ENCODE measurements at places on chromosomes 2 and 18.

- DNase-seq, result no peak
Measured at GRCh38 chr2:219204425-219205164, 2.0 kb upstream of the ZFAND2B start.

GRCh38 chr18:63155169-63155852, 164.3 kb downstream of the BCL2 start:
- DNase-seq, result peak; percentile 94

DNA sequence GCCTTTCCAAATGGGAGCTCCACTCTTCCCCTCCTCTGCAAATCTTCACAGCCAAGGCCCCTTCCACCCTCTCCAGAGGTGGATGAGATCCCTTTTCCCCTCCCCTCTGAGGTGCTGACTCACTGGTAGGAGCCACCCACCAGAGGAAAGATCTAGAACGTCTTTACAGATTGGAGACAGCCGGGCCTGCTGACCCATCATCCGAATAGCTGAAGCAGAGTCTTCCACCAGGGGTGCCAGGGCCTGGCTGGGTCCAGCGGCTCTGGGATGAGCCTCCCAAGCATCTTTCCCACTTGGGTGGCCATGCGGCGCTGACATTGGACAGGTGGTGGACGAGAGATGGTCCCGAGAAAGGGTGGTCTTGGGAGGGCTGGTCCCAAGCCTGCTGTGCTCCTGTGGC, 9.0 kb downstream of the ERFE start:
- DNase-seq, result no peak

- DNase-seq, result no peak
Measured at GRCh38 chr2:27093430-27094352, 7.1 kb downstream of the KHK start.

DNA sequence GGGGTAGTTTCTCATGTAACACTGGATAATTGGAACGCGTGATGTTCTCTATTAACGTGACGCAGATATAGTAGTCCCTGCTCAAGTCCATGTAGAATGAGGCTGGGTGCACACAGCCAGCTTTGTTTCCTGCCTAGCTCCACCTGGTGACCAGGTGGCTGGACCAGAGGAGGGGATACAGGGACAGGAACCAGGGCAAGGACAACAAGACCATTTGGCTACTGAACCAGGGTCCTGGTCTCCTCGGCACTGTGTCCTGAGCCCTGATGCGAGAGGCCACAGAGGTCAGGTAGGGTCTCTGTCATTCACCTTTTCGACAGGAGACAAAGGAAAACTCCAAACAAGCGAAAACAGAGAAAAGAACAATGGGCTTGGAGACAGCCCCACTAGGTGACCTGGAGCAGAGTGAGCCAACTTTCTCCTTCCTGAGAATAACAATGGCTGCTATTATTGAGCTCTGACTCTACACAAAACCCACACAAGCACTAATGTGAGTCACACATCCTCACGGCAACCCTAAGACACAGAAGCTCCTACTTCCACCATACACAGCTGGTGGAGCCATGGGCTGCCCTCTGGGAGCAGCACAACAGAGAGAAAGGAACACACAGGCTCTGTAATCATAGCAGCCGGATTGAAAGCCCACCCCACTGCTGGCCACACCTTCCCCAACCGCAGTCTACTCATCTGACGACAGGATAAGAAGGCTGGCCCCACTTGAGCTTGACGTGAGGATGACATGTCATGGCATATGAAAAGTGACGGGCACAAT, 67.3 kb upstream of the TEX51 start:
- DNase-seq, result no peak

DNA sequence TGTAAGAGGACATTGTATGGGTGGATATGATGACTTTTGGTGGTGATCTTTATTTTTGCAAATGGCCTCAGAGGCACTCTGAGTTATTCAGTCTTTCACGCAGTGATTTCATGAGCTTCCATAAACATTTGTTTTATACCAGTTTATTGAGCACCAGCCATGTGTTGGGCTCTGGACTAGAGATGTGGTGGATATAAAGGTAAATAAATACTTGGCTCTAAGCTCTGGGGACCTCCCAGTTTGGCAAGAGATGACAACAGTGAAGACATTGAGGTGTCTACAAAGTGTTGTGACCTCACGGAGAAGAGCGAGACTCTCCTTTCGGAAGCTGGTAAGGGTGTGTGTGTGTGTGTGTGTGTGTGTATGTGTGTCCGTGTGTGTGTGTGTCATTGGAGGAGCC, 146.4 kb downstream of the TANC1 start:
- DNase-seq, result no peak

- peak; percentile 36 for DNase-seq
Measured at GRCh38 chr2:9001229-9001628, 2.3 kb downstream of the MBOAT2 start.

DNA sequence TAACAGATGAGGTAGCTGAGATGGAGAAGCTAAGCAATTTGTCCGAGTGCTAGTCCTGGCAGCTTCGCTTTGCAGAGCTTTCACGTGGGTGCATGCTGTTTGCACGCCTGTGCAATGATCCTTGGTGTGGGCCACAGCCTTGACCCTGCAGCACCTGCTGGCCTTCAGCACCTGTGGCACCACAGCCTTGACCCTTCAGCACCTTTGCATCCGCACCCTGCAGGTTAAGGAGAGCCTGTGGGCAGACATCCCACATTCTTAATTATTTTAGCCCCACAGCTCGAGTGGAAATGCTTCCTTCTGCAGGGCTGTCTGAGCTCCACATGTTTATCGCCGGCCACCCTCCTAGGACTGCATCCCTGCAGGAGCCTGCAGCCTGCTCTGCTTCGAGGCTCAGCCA, 19.3 kb downstream of the NCK2 start:
- DNase-seq, result no peak

- no peak for DNase-seq
Measured at GRCh38 chr2:226956659-226957058, 120.8 kb downstream of the RHBDD1 start.

DNA sequence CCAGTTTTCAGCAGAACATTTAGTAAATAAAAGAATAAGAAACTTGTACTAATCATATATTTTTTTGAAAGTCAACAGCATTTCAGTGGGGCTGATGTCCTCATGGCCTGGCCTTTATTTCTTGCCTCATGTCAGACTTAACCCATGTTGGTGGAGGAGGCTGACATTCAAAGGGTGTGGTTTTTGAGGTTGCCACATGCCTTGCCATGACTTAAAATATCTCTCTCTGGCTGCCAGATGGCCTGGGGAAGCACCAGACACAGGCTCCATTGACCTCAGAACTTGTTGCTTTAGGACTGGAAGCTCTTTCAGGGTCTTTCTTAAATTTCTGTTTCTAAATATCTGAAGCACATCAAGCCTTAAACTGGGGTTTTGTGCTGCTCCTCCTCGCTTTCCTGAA, 32.5 kb upstream of the CD28 start:
- no peak for DNase-seq

- DNase-seq, result no peak
Measured at GRCh38 chr2:16649353-16650286, 16.0 kb downstream of the CYRIA start.

DNA sequence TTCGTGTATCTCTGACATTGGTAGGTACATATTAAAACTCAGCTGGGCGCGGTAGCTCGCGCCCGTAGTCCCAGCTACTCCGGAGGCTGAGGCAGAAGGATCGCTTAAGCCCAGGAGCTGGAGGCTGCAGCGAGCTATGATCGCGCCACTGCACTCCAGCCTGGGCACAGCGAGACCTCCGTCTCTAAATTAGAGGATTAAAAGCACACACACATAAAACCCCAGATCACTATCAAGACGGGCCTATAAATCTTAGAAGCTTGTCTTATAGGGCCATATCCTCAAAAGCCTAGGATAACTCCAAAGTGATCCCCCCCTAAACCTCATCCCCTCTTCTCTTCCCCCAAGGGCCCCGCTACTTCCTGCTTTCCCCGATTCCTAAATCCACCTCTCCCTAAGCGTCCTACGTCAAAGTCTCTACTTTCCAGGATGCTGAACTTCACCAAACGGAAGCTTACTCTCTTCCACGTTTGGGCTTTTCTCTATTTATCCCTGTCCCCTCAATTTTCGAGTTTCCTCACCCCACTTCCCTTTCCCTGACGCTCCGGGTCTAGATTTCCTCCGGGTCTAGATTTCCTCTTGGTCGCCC, 707 bp downstream of the KRCC1 start:
- DNase-seq, result no peak

- DNase-seq, result no peak
Measured at GRCh38 chr2:110977403-110977802, 143.3 kb upstream of the BCL2L11 start.

- no peak for DNase-seq
Measured at GRCh38 chr2:163626639-163627109, 109.1 kb downstream of the FIGN start.

DNA sequence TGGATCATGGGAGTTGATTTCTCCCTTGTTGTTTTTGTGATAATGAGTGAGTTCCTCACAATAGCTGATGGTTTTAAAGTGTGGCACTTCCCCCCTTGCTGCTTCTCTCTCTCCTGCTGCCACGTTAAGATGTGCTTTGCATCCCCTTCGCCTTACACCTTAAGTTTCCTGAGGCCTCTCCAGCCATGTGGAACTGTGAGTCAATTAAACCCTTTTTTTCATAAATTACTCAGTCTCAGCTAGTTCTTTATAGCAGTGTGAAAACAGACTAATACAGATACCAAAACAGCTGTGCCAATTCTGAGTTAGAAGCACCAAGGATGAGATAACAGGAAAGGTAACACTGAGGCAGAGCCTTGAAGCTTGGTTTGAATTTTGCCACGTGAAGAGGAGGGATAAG, 44.7 kb downstream of the ITSN2 start:
- DNase-seq, result no peak

- DNase-seq, result no peak
Measured at GRCh38 chr2:230881840-230882239, 17.1 kb downstream of the ITM2C start.

DNA sequence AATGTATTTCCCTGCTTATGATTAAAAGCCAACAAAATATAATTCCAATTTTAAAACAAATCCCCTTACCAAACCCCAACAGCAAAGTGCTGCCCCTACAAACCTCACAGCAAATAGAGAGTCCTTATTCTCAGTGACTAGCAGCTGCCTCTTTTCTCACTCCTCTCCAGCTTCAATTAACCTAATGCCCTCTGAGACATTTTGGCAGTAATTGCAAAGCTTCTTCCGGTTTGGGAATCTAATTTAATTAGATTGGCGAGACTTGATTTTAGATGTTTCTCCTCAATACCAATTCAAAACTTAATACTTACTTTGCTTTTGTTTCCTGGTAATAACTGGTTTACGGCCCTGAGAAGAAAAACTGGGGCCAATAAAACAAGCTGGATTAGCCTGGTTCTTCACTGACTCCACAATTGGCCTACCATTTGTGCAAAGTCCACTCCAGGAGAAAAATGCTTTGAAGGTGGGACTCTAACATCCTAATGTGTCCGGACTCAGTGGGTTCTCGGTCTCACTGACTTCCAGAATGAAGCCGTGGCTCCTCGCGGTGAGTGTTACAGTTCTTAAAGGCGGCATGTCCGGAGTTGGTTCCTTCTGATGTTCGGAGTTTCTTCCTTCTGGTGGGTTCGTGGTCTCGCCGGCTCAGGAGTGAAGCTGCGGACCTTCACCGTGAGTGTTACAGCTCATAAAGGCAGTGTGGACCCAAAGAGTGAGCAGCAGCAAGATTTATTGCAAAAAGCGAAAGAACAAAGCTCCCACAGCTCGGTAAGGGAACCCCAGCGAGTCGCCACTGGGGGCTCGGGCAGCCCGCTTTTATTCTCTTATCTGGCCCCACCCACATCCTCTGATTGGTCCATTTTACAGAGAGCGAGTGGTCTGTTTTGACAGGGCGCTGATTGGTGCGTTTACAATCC, 52.8 kb downstream of the SLC35F5 start:
- peak; percentile 7 for DNase-seq

- no peak for DNase-seq
Measured at GRCh38 chr2:105261061-105261460, 19.5 kb downstream of the GPR45 start.

- DNase-seq, result no peak
Measured at GRCh38 chr18:56721491-56721890, 70.3 kb downstream of the WDR7 start.

- no peak for DNase-seq
Measured at GRCh38 chr2:236717729-236718128, 148.1 kb downstream of the ACKR3 start.

- DNase-seq, result no peak
Measured at GRCh38 chr2:120898961-120899750, 163.5 kb downstream of the GLI2 start.

GRCh38 chr18:21960189-21960588, 209.2 kb upstream of the GATA6 start:
- no peak for DNase-seq

DNA sequence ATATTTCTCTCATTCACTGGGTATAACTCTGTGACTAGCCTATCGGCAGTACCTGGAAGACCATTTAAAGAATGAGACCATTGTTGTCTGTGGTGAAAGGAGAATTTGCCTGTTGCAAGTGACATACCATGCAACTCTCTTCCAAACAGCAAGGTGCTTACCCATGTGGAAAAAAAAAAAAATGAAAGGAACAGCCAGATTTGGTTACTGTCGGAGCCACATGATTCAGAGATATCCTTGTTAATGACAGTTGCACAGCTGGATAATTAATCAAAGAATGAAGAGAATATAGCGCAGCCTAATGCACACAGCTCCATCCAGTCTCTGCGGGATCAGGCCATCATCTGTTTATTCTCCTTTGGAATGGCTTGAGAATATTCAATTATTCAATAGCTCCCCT, 141.8 kb downstream of the HRH4 start:
- no peak for DNase-seq

DNA sequence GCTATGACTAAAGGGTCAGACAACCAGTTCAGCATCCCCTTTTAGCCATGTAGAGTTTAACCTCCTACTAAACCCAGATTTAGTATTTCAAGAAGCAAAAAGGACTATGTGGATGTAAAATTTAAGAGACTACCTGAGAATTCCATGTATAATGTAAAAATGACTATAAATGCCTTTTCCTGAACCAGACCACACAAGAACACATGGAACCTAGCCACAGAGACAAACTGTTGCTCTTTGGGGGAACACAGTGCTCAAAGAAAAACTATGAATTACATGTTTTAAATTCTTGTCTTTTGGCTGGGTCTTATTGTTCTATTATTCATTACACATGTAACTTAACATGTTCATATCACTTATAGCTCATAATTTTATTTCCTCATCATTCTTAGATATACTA, 192.8 kb downstream of the DNER start:
- DNase-seq, result no peak

- no peak for DNase-seq
Measured at GRCh38 chr2:193382583-193382982, 1187.8 kb upstream of the TMEFF2 start.

- DNase-seq, result no peak
Measured at GRCh38 chr2:129437725-129438124, 541.7 kb upstream of the RAB6C start.

All from NCI-H748 treated with DMSO at 0.1 percent for 48 hours (cell line).